ENCODE measurements at places on chromosomes 4 and X.

GRCh38 chr4:77636902-77637301 is 31.3 kb downstream of the CXCL13 start:
- DNase-seq: peak; percentile 32

DNA sequence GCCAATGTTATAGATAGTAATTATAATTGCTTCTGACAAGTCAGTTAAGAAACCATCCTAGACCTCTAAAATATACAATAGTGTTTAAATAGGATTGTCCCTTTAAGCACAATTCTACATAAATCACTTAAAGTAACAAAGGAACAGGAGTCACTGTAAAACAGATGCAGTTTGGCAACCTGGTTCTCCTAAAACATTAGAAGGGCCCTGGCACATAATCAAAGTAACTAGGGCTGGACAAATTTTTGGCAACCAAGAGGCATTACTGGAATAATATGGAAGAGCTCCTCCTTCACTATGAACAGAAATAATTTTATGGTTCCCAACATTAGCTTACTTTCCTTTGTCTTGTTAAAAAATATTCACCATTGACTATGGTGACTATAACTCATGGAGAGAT is 75.0 kb upstream of the CCDC160 start:
- DNase-seq: no peak

- DNase-seq: peak; percentile 38
These were observed 119.8 kb downstream of the NEK1 start for GRCh38 chr4:169492436-169493163.

DNA sequence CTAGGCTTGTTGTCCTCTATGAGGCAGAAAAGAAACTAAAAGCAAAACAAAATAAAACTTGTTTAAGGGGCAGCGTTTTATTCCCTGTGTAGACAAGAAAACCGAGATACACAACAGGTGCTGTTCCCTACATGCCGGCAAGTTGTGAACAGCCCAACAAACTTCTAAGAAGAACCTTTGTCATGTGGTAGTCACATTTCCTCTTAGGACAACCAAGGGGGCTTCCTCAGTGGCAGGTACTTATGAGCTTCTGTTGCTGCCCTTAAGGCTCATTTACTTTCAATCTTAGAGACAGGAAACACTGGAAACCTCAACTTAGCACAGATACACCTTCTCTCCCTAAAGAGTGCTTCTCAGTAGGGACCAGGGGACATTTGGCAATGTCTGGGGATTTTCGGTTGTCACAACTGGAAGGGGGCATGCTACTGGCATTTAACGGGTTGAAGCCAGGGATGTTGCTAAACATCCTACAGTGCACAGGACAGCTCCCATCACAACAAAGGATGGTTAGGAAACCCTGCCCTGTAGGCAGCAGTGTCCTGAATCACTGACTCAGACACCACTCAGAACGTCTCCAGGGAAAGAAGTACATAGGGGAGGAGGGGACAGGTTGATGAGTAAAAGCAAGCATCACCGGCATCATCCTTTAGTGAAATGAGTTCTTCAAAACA is 111.0 kb downstream of the ASB9 start:
- DNase-seq: peak; percentile 19

DNA sequence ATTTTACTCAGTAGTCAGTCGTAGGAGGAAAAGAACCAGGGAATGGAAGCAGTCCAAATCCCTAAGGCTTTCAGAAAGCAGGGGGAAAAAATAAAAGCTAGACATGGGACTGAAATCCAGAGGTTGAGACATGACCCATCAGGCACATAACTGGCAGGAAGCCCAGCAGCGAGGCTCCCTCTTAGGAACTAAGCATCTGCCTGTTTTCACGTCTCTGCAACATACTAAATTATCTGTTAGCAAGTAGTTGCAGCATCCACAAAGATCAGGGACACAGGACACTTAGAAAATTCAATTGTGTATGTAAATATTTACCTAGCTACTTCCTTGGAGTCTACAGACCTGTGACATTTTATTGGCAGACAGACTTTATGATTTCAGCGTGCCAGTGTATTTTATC is 118.0 kb upstream of the EDNRA start:
- DNase-seq: peak; percentile 55

DNA sequence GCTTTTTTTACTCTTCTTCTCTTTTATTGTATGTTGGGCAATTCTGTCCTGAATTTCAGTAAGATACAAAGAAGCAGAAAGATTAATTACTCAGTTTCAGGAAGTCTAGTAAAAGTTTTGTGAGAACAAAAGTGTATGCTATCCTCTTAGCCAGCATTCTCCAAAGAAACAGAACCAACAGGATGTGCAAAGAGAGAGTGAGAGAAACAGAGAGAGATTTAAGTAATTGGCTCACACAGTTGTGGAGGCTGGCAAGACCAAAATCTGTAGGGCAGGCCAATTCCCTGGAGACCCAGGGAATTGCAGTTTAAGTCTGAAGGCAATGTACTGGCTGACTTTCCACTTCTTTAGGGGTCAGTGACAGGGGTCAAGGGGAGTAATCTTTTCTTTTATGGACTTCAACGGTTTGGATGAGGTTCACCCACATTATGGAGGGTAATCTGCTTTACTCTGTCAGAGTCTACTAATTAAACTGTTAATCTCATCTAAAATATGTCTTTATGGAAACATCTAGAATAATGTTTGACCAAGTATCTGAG is 59.2 kb upstream of the SLC39A8 start:
- DNase-seq: peak; percentile 26

GRCh38 chr4:45477311-45477733 is 646.5 kb downstream of the GABRG1 start:
- no peak for DNase-seq

DNA sequence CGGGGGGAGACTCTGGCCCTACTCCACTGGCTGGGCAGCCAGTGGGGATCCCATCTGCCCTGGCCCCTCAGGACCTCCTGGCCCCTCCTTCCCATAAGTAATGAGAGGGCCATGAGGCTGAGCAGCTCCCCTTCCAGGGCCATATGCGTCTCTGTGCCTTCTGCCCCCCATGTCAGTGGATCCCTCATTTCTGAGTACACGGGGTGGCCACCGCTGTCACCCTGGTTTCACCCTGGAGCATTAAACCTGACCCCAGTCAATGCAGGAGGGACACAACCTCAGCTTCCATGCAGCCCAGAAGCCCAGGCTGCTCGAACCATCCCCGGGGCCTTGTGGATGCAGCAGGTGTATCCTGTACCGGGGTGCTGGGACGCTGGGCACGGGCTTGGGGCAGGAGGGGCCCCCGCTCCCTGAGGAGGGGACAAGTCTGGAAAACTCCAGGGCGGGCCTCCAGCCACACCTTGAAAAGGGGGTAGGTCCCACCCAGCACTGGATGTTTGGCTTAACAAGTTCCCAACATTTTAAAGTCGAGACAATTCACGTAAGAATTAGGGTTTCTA is 24.2 kb downstream of the ATP5ME start:
- DNase-seq: no peak

GRCh38 chr4:149296503-149296902 is 519.1 kb downstream of the IQCM start:
- peak; percentile 95 for DNase-seq

- peak; percentile 69 for DNase-seq
These were observed 46.9 kb upstream of the SLC39A8 start for GRCh38 chr4:102392033-102392744.

DNA sequence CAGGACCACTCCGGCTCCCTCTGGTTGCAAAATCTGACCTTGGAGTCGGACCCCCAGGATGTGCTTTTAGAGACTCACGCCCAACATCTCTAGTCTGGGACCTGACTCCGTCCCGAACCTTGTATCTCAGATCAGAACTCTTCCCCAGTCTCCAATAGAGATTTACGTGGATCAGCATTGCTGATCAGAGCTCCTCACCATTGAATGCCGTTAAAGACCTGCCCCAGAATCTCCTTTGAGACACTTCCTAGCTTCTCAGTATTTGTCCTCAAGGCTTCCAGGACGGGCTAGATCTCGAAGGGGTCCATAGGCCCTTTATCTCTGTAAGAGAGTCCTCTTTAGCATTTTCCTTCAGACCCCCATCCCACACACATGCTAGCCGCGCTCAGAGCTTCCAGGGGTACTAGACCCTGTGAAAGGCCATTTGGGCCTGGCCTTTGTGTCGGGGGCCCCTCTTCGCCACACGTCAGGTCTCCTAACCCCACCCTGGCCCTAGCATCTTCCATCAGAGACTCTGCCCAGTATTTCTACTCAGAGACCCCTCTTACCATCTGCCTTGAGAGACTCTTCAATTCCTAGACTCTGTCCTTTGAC is 662 bp downstream of the UBA1 start:
- DNase-seq: no peak

DNA sequence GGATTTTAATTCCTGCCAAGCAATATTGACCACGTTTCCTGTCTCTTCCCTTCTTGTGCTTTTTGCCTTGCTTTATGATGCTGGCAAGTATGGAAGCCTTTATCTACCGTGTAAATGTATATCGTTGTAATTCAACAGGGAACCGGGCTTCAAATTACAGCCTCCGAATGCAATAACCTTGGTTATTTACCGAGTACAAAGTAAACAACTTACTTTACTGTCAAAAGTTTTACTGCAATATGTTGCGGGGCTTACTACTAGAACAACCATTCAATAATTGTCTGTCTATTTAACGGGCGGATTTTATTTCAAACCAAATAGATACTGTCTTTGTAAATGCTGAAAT is 73.1 kb downstream of the PALLD start:
- no peak for DNase-seq

DNA sequence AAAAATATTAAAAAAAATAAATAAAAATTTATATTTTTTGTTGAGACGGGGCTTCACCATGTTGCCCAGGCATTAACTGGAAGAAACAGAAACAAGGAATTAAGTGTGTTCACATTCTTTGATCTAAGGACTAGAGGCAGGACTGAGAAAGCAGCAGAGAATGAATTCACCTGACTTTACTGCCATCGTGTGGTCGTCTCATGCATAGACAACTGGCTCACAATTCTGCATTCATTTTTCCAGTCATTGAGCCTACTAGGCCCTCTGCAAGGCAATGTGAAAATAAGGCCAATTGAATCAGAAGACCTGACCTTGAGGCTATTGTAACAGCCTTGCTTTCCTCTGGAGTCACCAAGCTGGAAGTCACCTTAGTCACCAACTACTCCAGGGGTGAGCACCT is 37.4 kb downstream of the LHFPL1 start:
- DNase-seq: peak; percentile 46

DNA sequence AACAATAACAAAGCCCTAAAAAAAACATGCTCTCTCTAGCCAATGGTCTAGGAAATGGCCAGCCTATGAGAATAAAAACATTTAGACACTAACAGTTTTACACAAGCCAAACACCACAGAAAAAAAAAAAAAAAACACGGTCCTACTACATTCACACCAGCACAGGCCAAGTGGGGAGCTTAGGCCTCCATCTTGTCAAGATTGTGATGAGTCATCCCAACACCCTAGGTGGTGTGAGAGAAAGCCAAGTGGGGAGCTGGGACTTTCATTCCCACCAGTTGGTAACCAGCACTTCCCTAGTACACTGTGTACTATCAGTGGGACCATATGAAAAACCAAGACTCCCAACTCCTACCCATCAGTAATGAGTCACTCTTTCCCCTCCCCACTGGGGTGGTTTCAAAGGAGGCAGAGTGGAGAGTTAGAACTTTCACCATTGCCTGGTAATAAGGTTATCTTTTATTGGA is 95.6 kb downstream of the ADAMTS3 start:
- peak; percentile 29 for DNase-seq

GRCh38 chrX:10979956-10980355 is 131.2 kb upstream of the HCCS start:
- DNase-seq: peak; percentile 42

- no peak for DNase-seq
These were observed 1.6 kb downstream of the PPP3CA start for GRCh38 chr4:101345596-101346350.

Measured in renal cortical epithelial cell (primary cell).